ENCODE measurements at places on chromosomes 6 and 20.

DNA sequence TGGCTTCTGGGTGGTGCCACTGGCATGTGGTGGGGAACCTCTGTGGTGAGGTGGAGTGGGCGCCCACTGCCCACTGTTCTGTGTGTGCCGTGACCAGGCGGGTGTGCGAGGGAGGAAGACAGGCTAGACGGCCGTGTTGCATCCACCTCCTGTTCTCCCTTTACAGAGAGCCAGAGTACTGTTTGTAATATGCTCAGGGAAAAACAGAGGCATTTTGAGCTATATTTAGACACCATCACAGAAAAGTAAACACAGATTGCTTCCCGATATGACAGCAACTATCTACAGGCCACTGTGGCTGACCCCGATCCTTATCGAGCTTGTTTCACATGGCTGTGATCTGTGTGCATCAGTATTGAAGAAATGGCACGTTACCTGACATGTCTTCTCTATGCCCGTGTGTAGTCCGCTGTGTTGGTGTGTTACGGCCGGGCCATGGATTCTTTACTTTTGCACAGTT lies 45.6 kb downstream of the ARID1B start:
- no peak for DNase-seq

- DNase-seq = no peak
These were observed 11.4 kb upstream of the SSTR4 start for GRCh38 chr20:23023621-23024177.

GRCh38 chr20:46022411-46023147 lies 6.4 kb upstream of the SLC12A5 start:
- no peak for DNase-seq

DNA sequence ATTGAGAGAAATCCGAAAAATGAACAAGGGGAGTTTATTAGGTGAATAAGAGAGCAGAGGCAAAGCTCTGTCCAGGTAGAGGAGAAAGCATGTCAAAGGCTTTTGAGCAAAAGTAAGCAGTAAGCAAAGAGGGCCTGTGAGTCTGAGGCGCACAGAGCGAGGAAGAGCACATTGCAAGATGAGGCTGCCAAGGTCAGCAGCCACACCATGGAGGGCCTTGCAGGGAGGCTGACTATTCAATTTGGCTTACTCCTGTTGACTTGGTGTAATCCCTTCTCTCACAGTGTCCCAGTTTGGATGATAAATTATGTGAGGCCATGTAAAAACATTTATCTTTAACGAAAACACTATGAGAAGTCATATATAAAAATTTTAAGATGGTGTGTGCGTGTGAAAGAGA lies 32.4 kb downstream of the SESN1 start:
- no peak for DNase-seq

GRCh38 chr6:19866985-19867627 lies 29.9 kb downstream of the ID4 start:
- no peak for DNase-seq

GRCh38 chr6:134253681-134254080 lies 64.2 kb downstream of the SGK1 start:
- no peak for DNase-seq

DNA sequence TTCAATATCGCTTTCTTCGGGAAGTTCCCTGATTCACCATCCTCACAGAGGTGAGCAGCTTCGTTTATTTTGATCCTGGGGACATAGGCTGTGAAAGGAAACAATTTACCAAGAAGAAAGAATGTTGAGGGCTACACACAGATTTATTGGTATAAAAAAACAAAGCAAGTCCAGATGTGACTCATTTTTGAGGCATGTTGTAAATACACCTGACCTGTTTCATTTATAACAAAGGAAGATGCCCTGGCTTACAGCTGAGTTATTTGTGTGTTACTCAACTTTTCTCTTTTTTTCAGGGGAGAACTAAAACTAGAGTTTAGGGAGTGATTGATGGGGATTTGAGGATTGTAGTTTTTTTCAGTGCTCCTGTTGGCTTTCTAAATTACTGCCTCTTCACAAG lies 489.5 kb downstream of the CBLN4 start:
- no peak for DNase-seq

- no peak for DNase-seq
These were observed 9.3 kb upstream of the TXNDC5 start for GRCh38 chr6:7919871-7920270.

- peak; percentile 80 for DNase-seq
These were observed 100.3 kb downstream of the GMPR start for GRCh38 chr6:16338577-16339264.

GRCh38 chr6:129567374-129567773 lies 142.6 kb downstream of the ARHGAP18 start:
- DNase-seq = no peak

- peak; percentile 4 for DNase-seq
These were observed 3.5 kb upstream of the OCSTAMP start for GRCh38 chr20:46553926-46554325.

DNA sequence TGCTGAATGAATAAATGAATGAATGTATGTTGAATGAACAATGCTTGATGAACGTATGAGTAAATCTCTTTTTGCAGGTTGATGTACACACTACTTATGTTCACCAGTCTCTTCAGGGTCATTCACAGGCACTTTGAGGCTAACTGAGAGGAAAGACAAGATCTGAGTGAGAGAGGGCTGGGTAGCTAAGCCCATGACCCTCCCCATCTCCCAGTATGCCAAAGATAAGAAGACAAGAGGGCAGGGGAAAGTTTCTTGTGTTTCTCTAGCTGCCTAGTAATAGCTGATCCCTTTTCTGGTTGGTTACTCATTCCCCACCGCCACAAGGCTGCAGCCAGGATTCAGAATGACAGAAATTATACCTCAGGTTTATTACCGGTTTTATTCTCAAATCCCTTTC lies 90.7 kb downstream of the CEP57L1 start:
- DNase-seq = no peak

- DNase-seq = no peak
These were observed 5.5 kb downstream of the OR2B6 start for GRCh38 chr6:27962506-27962905.

GRCh38 chr6:150967910-150968309 lies 102.4 kb downstream of the MTHFD1L start:
- no peak for DNase-seq

DNA sequence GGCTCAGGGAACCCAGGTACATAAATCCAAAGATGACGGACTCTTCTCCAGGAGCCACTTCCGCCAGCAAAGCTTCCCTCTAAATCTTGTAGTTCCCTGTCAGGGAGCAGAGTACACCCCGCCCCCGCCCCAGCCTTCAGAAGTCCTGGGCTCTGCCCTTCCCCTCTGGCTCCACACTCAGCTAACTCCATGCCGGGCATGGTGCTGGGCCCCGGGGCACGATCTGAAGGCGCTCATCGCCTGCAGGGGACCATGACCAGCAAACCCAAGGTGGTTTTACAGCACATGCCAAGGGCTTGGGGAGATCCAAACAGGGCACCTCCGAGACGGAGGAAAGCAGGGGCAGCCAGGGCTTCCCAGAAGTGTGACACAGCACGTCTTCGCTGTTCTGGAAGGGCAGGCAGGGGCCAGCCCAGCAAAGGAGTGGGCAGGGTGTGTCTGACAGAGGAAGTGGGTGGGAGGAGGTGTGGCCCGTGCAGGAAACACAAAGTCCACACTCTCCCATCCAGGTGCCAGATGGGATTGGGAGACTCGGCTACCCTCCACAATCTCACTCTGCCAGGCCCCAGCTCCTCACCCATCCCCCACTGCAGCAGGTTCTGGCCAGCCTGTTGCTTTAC lies 41.6 kb upstream of the SLC22A2 start:
- DNase-seq = no peak

GRCh38 chr20:23230766-23231385 lies 119.7 kb upstream of the NXT1 start:
- DNase-seq = no peak

GRCh38 chr6:706146-706545 lies 13.2 kb upstream of the EXOC2 start:
- no peak for DNase-seq

- DNase-seq = no peak
These were observed 484.9 kb downstream of the LMBRD1 start for GRCh38 chr6:69311888-69312287.

GRCh38 chr6:33201147-33201545 lies 479 bp downstream of the SLC39A7 start:
- DNase-seq = no peak

- no peak for DNase-seq
These were observed 341.6 kb upstream of the NRSN1 start for GRCh38 chr6:23784301-23784919.

DNA sequence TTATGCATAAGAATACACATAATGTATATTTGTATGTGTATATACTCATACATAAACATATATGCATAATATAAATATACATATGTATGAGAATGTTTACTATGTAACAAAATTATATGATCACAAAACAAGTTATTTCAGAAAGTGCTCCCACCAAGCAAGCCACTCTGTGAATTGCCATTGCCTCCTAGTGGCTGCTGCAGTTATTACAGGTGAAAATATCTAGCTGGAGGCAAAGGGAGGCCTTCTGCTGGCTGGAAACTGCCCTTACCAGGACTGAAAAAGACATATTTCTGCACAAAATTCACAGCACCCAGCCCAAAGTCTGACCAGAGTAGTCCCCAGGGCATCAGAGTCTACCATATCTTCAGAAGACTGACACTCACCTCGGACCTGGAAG lies 14.4 kb upstream of the ADAM33 start:
- DNase-seq = no peak

DNA sequence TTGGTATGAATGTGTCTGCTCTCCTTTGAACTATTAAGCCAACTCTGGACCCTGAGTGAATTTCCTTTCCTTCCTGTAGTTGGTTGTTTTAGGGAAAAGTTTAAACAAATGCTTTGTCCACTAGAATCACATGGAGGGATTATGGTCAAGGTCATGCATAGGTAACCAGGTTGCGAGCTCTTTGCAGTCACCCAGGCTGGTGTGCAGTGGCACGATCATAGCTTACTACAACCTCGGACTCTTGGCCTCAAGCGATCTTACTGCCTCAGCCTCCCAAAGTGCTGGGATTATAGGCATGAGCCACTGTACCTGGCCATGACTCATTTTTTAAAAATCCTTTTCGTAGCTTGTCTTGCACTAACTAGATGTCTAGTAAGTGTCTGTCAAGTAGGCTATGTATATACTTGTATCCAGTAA lies 88.0 kb upstream of the SOX4 start:
- DNase-seq = no peak

DNA sequence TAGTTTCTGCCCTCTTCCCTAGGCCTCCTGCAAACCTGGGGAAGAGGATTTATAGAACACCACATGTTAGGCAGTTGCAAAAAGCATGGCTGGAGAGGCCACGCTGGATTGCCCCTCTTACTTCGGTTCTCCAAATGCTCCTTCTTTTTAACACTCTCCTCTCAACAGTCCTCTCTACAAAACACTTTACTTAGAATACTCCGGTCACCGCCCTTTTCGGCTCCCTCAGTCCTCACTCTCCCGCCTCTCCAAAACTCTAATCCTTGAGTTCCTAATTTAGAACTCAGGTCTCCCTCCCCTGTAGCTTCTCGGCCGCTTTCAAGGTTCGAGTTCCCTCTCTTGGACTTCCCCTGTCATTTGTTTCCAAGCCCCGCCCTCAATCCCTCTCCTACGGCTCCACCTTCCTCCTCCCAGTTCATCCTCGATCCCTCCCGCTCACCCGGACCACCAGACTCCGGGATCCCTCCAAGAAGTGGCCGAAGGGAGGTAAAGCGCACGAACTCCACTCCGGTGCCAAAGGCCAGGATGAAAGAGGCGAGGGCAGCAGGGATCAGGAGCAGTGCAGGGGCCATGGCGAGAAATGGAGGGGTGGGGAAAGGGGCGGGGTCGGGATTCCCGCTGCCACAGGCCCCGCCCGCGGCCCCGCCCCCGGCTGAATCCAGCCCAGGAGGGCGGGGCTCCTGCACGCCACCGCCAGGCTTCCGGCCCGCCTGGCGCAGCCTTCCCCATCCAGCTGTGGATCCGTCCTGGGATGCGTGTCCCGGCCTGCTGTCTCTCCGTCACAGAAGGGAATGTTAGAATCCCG lies at the start of gene NRM:
NRM (minus strand) TSS at position 582 of the 805 bp plus-strand sequence; CDS start at position 572, 10 bp downstream.
- DNase-seq = peak; percentile 87

GRCh38 chr6:108798670-108799353 lies 49.4 kb upstream of the ARMC2 start:
- DNase-seq = no peak

GRCh38 chr6:108330806-108331205 lies 36.0 kb downstream of the AFG1L start:
- DNase-seq = no peak

DNA sequence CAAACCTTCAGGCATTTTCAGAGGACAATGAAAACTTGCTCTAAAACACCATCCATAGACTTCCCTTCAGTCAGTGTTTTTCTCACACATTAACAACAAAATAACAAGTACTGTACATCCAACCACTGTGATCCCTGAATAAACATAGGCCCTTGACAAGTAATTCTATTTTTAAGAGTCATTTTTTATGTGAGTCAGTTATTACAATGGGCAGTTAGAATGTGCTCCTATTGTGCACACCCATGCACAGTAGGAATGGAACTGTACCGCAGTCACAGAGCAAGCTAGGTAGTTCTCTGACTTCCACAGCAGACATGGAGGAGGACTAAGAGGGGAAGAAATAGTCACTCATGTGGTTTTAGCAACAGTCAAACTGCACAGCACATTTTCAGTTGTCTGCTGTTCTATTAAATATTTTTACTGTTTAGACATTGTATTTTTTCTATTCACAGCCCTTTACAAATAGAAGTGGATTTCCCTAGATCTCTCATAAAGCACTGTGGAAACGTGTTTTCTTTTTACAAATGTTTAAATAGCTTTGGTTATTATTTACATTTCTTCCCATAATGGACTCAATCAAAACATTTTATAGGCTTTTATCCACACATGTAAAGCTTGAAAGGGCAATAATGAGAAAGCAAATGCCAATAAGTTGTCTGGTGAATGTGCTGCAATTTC lies 100.4 kb downstream of the JAG1 start:
- no peak for DNase-seq

DNA sequence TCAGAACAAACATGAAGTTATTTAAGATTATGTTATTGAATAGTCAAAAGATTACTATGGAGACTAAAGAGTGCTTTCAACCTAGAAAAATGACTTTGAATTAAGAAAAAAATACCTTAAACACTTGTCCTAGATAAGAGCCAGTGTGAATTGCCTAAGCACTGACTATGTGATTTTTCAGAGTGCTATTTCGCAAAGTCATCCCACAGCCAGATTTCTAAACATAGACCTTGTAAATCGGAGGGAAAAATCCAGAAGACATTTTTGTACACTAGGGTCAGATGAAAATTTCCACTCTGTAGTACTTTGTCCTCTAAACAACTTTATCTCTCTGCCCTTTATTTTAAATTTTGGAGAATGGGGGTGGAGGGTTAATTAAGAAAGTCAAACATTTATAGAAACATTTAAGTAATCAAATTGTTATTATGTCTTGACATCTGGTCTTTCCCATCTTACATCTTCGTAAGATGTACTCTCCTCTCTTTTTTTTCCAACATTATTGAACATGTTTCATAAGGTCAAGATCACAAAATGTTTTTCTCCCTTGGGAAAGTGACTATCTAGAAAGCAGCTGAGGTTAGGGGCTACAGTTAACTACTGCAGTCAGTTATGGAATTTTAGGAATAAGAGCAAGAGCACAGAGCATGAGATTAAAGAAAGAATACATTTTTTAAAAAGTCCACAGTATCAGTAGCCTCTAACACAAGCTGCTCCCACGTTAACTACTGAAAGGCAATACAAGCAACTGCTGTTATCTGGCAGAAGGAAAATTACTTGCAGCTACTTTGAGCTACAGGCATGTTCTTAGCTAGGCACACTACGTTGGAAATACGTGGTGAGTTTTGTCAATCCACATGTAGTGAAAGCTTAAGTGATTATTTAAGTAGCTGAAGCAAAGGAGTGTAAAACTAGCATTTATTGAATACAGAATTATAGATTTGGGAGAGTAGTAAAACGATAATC lies 648.5 kb downstream of the HTR1B start:
- no peak for DNase-seq

All from lower leg skin (tissue), 4 donors.